ENCODE measurements at places on chromosomes 1 and 21.

DNA sequence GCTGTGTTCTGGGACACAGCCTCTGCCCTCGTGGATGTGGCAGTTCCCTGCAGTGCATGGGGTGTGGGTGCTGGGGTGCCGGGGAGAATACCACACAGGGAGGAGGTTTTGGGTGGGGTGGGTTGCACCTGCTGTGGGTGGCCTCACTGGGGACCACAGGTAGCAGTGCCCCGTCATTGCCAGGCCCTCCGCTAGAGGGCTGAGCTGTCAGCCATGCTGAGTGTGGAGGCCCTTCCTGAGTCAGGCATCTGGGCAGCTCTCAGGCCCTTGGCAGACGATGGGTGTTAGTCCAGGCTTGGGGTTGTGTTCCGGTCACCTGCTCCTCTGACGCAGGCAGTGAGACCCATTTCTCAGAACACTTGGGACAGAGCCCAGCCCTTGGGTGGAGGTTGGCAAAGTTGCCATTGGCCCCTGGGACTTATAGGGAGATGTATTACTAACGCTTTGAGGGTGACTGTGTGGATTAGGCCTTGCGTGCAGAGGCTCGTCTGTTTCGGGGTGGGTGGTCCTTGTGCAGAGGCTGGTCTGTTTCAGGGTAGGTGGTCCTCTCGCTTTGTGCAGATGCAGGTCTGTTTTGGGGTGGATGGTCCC is 23.9 kb downstream of the PCNT start:
- no peak for DNase-seq

DNA sequence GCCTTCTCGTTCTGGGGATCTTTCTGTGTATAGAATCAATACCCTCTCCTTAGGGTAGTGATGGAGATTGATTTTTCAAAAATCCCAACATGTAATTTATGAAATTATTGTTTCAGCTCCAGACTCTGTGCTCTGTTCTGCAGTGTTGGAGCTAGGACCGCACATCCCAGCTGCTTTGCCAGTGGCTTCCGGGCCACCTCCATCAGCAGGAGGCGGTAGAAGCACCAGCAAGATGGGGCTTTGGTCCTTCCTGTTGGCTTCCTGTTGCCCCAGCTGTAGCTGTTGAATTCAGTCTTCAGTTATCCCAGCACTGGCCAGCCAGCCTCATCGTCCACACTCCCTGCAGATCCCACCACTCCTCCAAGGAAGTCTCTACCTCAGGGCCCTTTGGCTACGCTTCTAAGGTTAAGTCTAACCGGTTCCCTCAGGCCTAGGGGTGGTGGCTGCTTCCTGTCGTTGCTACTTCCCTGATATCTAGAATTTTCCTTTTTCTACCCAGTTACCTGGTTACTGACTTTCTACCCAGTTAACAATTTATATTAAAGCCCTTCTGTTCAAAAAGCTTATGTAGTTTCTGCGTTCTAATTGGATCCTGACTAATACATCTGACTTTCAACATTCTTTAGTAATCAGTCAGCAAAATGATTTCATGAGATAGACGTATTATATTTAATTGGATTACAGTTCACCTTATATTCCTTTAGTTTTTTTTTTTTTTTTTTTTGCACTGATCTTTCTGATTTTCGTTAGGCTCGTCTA is 24.6 kb downstream of the GALNT2 start:
- no peak for DNase-seq

DNA sequence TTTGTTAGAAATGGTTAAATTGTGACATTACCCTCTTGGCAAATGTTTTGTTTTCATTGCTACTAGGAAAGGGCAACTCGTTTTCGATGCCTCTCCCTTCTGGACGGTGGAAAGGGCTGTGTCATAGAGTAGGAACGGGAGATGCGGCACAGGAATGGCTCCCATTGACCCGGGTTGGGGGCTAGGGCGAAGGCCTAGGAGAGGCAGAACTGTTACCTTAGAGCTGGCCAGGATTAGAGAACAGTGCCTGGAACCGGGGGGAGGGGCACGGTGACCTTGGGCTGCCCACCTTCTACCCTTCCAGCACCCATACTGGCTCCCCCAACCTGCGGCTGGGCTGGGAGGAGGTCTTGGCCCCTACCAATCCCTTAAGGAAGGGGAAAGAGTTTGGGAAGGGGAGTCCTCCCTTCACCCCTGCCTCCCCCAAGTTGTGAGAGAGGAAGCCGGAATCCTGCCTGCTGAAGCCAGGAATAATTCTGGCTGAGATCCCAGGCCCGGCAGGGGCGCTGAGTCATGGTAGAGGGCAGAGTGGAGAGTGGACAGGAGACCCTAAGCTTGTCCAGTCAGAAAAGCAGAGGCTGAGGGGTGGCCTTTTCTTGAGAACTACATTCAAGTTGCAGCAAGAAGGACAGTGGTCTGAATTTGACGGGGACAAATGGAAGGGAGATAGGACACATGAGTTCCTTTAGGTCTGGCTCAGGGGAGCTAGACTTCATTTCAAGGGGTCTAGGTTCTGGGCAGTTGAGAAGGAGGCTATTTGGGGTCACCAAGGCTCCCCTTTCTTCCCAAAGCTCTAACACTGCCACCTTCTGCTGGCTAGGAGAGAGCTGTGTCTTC is 8.2 kb downstream of the LMNA start:
- no peak for DNase-seq

DNA sequence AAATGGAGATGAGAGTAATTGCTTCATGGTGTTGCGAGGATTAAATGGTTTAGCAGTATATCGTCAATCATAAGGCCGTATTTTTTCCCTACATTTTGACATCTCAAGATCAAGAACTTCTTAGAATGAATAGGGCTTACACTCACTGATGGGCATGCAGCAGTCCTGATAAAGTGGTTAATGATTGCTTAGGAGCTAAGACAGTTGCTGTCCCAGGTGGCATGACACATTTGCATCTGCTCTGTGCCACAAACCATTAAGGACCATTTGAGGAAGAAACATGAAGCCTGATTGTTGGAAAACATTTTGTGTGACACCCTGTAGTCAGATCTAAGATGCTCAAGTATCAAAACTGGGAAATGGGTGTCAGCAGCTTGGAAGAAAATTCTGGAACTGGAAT is 81.0 kb upstream of the SGIP1 start:
- no peak for DNase-seq

DNA sequence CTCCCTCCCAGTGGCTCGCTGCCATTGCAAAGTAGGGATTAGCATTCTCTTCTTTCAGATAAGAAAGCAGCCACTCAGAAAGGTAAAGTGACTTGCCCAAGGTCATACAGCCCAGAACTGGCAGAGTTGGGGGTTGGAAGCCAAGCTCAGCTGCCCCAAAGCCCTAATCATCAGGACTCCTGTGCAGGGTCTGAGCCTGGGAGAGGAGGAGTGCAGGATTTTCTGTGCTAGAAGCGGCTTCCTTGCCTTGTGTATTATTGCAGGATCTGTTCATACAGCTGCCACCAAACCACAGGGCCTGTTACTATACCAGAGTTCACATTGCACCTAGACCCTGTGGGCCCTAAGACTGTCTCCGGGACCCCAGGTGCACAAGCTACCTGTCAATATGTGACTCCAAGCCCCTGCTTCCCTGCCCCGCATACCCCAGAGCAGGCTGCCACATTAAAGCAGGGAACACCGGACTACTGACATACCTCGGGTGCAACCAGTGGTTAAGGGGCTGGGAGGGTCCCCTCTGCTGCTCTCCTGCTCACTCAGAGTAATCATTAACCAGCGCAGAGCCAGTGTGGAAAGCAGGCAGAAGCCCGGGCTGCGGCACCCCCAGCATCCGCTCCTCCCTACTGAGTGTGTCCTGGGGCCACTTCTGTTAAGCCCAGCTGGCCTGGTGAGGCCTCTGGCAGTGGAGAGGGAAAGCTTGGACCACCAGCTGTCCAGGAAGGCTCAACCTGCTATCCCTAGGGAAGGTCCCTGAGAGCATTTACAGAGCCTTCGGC is 15.8 kb downstream of the HSPG2 start:
- no peak for DNase-seq

DNA sequence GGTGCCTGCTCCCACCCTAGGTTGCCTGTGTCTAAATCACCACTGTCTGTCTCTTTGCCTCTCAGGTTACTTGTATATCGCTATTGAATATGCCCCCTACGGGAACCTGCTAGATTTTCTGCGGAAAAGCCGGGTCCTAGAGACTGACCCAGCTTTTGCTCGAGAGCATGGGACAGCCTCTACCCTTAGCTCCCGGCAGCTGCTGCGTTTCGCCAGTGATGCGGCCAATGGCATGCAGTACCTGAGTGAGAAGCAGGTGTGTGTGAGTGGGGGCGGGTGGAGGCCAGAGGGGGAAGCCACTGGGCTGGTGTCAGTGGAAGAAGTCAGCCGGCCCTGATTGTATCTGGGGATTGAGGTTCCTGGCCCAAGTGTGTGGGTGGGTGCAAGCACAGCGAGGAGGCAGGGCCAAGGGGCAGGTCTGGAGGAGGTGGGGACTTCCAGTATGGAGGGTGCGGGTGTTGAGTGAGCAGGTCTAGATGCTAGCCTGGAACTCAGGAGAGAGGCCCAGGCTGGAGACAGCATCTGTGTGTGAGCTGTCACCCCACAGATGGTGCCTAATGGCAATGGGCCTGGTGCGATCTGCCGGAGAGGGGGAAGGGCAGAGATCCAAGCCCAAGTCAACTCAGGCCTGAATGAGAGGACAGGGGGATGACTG is 17.2 kb downstream of the TIE1 start:
- no peak for DNase-seq

DNA sequence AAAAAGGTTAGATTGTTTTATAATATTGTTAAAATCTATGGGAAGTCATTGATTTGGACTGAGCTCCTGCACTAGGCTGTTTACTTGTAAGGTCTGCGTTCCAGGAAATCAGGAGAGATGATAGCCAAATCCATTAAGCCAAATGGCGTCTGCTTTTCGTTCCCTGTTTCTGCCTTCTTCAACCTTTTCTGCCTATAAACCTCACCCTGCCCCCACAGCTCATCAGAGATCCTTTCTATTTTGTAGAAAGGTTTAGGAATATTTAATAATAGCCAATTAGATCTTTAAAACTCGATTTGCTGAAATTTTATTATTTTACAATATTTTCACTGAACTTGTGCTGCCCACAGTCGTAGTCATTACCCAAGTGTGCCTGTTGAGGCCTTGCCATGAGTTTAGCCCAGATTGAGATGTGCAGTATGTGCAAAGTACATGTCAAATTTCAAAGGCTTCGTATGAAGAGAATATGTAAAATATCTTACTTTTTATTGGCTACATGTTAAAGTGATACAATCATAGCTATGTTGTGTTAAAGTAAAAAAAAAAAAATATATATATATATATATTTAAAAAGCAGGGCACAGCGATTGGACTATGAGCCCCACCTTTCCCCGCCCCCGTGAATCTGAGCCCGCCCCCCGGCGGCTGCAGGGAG is 444 bp upstream of the IARS2 start:
- no peak for DNase-seq

DNA sequence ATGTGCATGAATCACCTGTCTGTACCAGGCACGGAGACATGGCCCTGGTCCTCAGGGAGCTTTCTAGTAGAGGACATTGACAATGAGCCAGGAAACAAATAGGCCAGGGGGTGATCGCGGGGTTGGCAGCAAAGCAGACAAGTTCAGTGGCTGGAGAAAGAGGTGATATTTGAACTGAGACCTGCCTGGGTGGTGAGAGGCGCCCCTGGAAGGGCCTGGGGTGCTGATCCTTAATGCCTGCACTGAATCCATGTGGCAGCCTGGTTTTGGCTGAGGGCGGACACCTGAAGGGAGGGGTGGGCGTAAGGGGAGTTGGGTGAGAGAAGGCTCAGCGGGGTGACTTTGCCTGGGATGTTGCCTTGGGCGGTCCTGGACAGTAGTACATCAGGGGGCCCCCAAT is 35.9 kb downstream of the URB2 start:
- no peak for DNase-seq

GRCh38 chr1:36583980-36584782 is 101.5 kb upstream of the CSF3R start:
- DNase-seq, result no peak

- no peak for DNase-seq
Observed at GRCh38 chr1:201456499-201457309, 12.3 kb downstream of the PHLDA3 start.

DNA sequence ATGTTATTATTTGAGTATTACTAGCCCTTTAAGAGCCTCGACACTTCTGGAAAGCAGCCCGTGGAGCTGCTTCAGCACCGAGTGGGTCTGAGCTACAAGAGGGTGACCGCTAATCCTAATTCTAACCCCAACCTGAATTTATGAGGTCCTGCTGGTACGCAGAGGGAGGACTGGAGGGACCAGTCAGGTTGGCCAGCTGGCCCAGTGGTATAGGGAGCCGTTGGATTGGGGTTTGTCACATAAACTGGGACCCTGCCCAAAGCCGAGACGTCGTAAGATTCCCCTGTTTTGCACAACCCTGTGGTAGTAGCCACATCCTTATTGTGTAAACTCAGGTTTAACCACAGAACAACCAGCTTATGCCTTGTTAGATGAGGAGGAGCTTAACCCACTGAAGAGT is 60.8 kb upstream of the F3 start:
- DNase-seq, result no peak

GRCh38 chr1:235758931-235759330 is 107.8 kb downstream of the LYST start:
- no peak for DNase-seq

- no peak for DNase-seq
Observed at GRCh38 chr1:63200676-63201075, 121.7 kb upstream of the FOXD3 start.

GRCh38 chr1:63124666-63125191 is 197.6 kb upstream of the FOXD3 start:
- no peak for DNase-seq

- no peak for DNase-seq
Observed at GRCh38 chr1:39852214-39852791, 31.0 kb downstream of the TRIT1 start.

DNA sequence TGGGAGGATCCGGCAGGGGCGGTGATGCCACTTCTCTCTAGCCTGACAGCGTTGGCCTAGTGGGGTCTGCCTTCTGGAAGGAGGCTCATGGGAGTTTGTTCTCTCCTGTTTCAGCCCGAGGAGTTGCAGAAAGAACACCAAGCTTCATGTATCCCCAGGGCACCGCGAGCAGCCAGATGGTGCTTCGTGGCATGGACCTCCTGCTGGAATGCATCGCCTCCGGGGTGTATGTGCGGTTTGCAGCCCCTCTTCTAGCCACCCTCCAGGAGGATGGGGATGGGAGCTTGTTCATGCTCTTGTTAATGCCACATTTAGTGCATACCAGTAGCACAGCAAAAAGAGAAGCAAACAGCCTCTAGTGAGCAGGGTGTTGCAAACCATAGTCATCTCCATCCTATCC is 74.9 kb upstream of the CNTN2 start:
- no peak for DNase-seq

- DNase-seq, result no peak
Observed at GRCh38 chr1:18542351-18542750, 61.6 kb downstream of the KLHDC7A start.

- DNase-seq, result no peak
Observed at GRCh38 chr21:38349977-38350376, 93.2 kb downstream of the KCNJ15 start.

DNA sequence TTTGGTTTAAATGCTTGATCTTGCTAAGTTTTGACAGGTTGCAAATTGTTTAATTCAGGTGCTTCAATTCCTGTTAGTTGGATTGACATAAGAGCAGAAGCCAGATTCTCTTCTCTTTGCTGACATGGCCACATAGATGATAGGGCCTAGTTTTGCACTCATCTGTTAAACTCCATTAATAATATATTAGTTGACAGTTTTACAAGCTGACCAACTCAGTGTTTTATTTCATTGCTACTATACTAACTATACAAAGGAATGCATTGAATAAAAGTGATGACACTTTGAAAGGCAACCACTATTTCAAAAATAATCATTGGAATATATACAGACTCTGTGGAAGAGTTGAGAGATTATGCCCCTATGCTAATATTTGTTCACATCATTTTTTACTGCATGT is 255.6 kb upstream of the DPYD start:
- no peak for DNase-seq

GRCh38 chr1:117093091-117093534 is 28.4 kb downstream of the TRIM45 start:
- DNase-seq, result no peak

All from activated naive CD8-positive, alpha-beta T cell treated with anti-CD3 and anti-CD28 coated beads for 36 hours (primary cell).